Activated T-helper 1 cell treated with anti-CD3 and anti-CD28 coated beads, Interleukin-2, amount 50 U/mL, for 16 hours (primary cell): ENCODE measurements at places on chromosomes 2 and 18.

- DNase-seq = no peak
These were observed 241.9 kb upstream of the SLC14A2 start for GRCh38 chr18:45373286-45373880.

DNA sequence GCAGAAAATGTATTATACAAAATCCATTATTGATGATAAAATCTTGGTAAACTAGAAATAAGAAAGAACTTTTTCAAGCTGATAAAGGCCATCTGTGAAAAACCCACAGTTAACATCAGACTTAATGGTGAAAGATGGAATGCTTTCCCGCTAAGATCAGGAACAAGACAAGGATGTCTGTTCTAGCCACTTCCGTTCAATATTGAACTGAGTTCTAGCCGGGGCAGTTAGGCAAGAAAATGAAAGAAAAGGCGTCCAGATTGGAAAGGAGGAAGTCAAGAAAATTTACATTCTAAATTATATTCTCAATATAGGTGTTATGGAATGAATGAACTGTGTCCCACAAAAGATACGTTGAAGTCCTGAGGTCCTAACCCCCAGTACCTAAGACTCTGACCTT, 39.1 kb upstream of the DTNB start:
- no peak for DNase-seq

DNA sequence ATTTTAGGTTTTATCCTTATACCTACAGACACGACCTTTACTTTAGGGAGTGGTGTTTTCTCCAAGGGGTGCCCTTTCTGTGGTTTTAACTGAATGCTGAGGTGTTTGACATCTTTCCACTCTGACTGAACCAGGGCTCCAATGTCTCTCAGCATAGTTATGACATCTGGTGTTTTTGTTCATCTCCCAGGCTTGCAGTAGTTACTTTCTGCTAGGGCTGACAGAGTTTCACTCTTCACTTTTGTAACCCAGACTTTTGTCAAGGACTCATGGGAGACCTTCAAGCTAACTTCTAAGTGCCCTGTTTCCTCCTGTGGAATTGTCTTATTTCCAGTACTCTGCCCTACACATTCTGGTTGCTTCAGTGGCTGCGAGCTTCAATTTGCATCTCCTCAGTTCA, 103.1 kb downstream of the CCDC85A start:
- DNase-seq = no peak

DNA sequence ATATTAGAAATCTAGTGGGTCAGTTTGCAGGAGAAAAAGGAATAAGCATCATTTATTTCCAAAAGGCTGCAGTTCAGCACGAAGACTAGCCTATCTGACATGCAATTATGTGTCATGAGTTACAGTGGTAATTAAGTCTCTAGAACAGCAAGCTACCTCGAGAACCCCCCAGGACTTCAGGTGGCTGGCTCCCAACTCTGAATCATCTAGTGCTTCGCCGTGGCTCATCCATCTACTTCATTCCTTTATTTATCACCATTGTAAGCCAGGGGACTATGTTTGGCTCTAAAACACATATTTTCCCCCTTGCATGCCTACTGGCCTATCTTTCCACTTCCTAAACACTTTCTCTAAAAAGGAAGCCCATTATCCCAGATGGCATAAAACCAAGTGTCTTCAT, 121.6 kb downstream of the TXNL1 start:
- DNase-seq = no peak

- no peak for DNase-seq
These were observed 164.1 kb downstream of the MYCN start for GRCh38 chr2:16104315-16104948.

DNA sequence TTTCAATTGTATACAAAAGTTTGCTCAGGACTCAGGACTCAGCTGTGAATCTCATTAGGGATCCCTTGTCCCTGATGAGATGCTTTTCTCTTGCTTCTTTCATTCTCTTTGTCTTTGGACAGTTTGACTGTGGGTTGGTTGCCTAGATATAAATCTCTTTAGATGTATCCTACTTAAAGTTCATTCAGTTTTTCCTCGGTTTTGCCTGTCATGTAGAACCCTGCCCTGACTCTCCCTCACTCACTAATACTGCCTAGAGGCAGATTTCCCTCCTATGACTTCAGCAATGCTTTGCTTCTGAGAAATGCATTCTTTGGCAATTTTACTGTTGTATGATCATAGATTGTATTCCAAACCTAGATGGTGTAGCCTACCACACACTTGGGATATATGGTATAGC, 421.4 kb upstream of the TCF4 start:
- no peak for DNase-seq

DNA sequence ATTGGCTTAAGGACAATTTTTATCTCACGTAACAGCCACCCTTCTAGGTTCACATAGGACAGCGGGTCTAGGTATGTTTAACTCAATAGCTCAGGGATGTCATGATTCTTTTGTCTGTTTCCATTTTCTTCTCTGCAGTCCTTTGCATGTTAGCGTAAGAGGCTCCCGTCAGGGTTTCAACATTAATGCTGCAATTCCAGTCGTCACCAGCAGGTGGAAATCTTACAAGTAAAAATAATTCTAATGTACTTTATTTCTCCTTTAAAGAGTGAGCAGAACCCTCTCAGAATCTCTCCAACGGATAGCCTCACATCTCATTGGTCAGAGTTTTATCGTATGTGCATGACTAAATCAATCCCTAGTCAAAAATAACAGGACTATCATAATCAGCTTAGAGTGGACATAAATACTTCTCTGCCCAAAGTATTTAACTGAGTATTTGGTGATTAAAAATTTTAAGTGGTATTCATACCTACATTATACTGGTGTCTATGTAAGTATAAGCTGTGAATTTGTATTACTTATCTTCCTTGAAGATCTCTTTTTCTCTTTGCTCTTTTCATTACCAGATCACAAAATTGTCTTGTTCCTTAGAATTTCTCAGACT, 487.2 kb upstream of the GCFC2 start:
- DNase-seq = no peak
